ENCODE measurements at places on chromosomes 5 and 9.

GRCh38 chr5:176878906-176879662 lies 20.1 kb downstream of the HK3 start:
- no peak for DNase-seq
- H3K27ac ChIP-seq: no peak overlapping the region
- peaks cover 3% of the 10 kb centered on the region for H3K36me3 ChIP-seq
- no peak overlapping the region for H3K4me3 ChIP-seq

- H3K4me1 ChIP-seq: no peaks in the 10 kb centered on the region
- H3K27me3 ChIP-seq: no peaks in the 10 kb centered on the region
- DNase-seq: no peak
- H3K27ac ChIP-seq: no peak overlapping the region
These were observed 312.8 kb downstream of the SEMA5A start for GRCh38 chr5:9233035-9233434.

- DNase-seq: no peak
- no peak overlapping the region for H3K4me3 ChIP-seq
- no peak overlapping the region for H3K27ac ChIP-seq
These were observed 416.2 kb downstream of the SPOCK1 start for GRCh38 chr5:137082951-137083350.

GRCh38 chr9:133133681-133134387 lies 12.8 kb upstream of the RALGDS start:
- H3K27ac ChIP-seq: peak overlapping the region; percentile 99
- H3K27me3 ChIP-seq: no peaks in the 10 kb centered on the region
- H3K4me3 ChIP-seq: peak overlapping the region; percentile 31
- peak; percentile 90 for DNase-seq

DNA sequence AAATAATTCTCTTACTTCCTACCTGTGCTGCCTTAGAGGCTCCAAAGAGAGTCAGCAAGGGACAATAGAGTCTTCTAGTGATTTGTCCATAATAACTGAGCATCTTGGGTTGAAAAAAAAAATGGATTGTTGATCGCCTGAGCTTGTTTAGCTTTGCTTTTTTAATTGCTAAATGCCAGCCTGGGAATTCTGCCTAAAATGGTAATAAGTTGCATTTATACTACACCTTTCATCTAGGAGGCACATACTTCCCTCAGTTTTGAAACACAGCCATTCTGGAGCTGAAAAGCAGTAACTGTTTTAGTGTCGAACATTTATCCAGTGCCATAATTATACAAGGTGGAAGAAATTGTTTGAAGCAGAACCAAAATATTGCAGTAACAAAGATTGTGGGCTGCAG lies 421.3 kb downstream of the CAAP1 start:
- no peak overlapping the region for H3K4me3 ChIP-seq
- DNase-seq: no peak

DNA sequence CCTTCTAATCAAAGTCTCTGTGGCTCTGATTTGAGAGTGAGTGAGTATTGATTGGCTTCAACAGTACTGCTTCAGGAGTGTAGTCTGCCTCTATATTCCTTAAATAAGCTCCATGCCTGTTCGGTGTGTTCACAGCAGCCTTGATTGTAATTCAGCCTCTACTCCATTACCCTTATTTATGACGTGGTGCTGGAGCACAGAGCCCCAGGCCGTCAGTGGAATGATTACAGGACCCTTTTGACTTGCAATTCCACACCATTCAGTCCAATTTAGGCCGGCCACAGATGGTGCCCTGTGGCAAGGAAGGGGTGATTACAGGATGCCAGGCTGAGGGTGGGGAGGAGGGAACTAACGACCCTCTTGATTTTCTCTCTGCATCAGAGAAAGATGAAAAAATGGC lies 110.3 kb downstream of the ASTN2 start:
- H3K4me1 ChIP-seq: no peaks in the 10 kb centered on the region
- H3K27ac ChIP-seq: no peak overlapping the region
- H3K27me3 ChIP-seq: no peaks in the 10 kb centered on the region

- no peaks in the 10 kb centered on the region for H3K4me1 ChIP-seq
- H3K36me3 ChIP-seq: no peaks in the 10 kb centered on the region
- no peak overlapping the region for H3K4me3 ChIP-seq
- peaks cover 8% of the 10 kb centered on the region for H3K27me3 ChIP-seq
- no peak for DNase-seq
- no peak overlapping the region for H3K27ac ChIP-seq
These were observed 219.0 kb upstream of the PIK3R1 start for GRCh38 chr5:67996596-67996995.

- no peaks in the 10 kb centered on the region for H3K36me3 ChIP-seq
- peaks cover 6% of the 10 kb centered on the region for H3K4me1 ChIP-seq
- no peaks in the 10 kb centered on the region for H3K27me3 ChIP-seq
These were observed 146.2 kb downstream of the GOLPH3 start for GRCh38 chr5:32027717-32028458.

GRCh38 chr9:110892689-110893088 lies 145.6 kb downstream of the LPAR1 start:
- no peaks in the 10 kb centered on the region for H3K4me1 ChIP-seq
- H3K27ac ChIP-seq: no peak overlapping the region
- no peaks in the 10 kb centered on the region for H3K36me3 ChIP-seq
- H3K4me3 ChIP-seq: no peak overlapping the region

GRCh38 chr9:106980551-106981101 lies 117.7 kb downstream of the ZNF462 start:
- no peaks in the 10 kb centered on the region for H3K4me1 ChIP-seq

GRCh38 chr5:94618029-94618492 lies 343 bp downstream of the KIAA0825 start:
- peaks cover 4% of the 10 kb centered on the region for H3K36me3 ChIP-seq
- H3K4me3 ChIP-seq: peak overlapping the region; percentile 97
- H3K27me3 ChIP-seq: no peaks in the 10 kb centered on the region
- peaks cover 34% of the 10 kb centered on the region for H3K4me1 ChIP-seq
- peak overlapping the region; percentile 96 for H3K27ac ChIP-seq

DNA sequence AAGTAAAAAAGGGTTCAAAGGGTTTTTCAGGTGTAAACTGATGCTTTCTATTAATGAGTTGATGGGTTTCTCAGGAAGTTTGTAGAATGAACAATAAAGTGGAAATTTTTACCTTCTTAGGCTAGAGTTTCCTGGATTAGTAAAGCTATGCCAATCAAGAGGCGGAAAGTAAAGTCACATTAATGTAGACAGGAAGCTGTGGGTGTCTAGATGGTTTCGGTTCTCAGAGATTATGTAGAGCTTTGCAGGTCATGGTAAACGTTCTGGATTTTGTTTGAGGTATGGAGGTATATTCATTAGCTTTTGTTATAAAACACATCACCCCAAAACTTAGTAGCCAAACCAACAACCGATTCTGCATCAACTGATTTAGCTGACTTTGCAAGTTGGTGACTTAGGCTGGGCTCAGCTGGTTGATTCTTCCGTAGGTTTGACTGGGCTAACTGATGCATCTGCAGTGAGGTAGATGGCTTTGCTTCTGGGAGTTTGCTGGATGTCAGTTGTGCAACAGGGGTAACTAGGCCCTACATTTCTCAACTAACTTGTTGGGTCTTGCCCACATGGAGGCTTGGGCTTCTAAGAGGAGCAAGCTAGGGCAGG lies 273.8 kb downstream of the MSX2 start:
- DNase-seq: no peak
- no peaks in the 10 kb centered on the region for H3K36me3 ChIP-seq
- H3K4me1 ChIP-seq: peaks cover 8% of the 10 kb centered on the region
- H3K4me3 ChIP-seq: no peak overlapping the region
- no peak overlapping the region for H3K27ac ChIP-seq

DNA sequence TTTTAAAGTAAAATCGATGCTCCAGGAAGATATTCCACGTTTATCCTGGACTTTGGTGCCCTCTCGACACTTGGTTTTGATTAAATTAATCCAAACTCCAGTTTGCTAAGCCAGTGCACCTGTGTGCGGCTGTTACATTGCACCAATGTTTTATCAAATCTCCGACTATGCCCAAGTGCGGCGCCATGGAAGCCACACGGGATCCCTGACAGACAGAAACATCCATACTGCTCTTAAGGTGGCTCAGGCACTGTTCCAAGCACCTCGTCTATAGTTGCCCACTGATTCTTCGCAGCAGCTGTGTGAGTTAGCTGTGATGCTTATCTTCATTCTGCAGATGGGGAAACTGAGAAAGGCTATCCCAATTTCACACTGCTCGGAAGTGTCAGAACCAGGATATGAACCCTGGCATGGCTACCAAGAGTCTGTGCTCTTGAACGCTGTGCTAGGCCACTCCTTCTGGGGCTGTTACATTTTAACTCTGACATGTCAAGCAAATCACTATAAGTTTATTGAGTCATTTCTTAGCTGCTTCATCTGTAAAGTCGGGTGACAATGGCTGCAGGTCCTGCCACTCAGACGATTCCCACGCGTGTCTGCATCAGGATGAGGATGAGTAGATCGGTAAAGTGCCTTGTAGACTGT lies 113.0 kb downstream of the ADAMTS2 start:
- no peaks in the 10 kb centered on the region for H3K36me3 ChIP-seq
- no peak for DNase-seq
- no peak overlapping the region for H3K27ac ChIP-seq
- no peaks in the 10 kb centered on the region for H3K27me3 ChIP-seq
- H3K4me3 ChIP-seq: no peak overlapping the region
- H3K4me1 ChIP-seq: no peaks in the 10 kb centered on the region

DNA sequence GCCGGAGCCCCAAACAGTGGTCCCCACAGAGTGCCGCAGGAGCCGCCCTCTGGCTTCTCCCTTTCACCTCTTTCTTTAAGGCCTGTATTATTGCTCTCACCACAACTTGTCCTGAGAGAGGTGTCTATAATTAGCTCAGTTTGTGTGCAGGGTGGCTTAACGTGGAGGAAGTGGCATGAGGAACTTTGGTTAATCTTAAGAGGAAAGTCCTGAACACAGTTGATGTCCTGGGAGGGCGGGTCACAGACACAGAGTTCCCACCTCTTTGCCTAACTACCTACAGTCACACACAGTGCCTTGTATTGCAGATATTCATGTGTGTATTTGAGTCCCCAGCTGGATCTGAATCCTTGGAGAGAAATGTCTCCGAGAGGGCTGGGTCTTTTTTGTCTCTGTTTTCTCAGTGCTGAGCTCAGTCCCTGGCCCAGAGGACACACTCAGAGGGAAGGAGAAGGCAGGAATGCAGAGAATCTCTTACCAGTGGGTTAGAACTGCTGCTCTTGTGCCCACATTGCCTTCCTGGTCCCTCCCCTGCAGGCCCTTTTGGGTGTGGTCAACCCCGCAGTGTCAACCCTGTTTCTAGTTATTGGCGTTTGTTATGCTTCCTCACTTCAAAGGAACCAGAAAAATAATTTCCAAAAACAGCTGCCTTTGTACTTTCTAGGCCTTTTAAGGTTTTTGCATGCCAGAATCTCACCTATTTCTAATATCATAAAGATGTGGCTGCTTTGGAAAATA lies 392.5 kb downstream of the KDM4C start:
- peaks cover 18% of the 10 kb centered on the region for H3K4me1 ChIP-seq
- H3K36me3 ChIP-seq: peaks cover 15% of the 10 kb centered on the region
- H3K4me3 ChIP-seq: no peak overlapping the region
- peak; percentile 20 for DNase-seq

DNA sequence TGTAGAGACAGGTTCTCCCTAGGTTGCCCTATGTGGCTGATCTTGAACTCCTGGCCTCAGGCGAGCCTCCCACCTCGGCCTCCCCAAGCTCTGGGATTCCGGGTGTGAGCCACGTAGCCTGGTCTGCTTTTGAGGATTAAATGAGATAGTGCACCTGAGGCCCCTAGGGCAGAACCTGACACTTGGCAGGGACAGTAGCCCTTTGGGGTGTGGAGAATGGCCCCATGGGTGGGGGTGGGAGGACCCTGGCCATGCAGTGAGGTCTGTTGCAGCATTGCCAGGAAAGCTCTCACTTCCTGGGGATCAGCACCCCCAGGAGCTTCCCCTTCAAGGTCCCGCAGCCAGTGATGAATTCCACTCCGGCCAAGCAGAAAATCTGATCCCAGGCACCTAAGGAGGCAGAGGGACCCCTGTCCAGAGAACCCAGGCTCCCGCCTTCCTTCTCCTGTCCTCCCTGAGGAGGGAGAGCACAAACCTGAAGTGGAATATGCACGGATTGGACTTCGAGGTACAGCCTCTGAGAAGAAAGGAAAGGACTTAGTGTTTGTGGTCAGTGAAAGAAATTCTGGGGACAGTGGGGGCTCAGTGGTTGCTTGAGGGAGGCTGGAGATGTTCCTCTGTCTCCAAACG lies 73.9 kb upstream of the UNC5A start:
- H3K4me1 ChIP-seq: no peaks in the 10 kb centered on the region
- H3K27ac ChIP-seq: no peak overlapping the region
- no peaks in the 10 kb centered on the region for H3K36me3 ChIP-seq
- no peak overlapping the region for H3K4me3 ChIP-seq
- peaks cover 30% of the 10 kb centered on the region for H3K27me3 ChIP-seq

- no peak overlapping the region for H3K27ac ChIP-seq
- H3K36me3 ChIP-seq: no peaks in the 10 kb centered on the region
- peaks cover 58% of the 10 kb centered on the region for H3K27me3 ChIP-seq
These were observed 139.4 kb upstream of the LMX1B start for GRCh38 chr9:126474206-126474765.

DNA sequence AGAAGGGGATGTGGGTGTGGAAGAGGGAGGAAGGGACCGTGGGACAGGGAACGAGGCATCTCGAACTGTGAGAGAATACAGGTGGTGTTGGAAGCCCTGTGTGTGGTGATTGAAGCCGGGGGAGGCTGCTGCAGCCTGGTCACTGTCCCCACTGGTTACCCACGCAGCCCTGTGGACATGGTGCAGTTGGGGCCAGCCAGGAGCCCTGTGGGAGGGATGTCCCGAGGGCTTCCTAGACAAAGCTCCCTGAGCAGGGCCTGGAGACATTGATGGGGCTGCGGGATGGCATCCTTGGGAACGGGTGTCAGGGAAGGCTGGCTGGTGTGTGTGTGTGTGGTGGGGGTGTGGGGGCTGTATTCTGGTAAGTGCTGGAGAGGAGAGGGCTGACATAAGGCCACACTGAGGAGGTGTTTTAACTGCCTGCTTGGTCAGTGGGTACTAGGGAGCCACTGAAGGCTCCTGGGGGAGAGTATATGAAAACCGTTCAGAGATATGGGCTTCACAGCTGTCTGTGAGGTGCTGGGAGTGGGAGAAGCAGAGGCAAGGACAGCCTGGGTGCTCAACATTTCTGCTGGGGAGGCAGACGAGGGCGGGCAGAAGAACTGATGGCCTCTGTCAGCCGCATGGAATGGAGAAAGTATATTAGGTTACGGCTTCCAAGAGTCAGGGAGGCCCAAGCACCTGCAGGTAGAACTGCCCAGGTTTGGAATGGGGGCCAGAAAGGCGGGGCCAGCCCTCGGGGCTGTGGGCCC lies 20.0 kb downstream of the WNK2 start:
- H3K4me1 ChIP-seq: peaks cover 1% of the 10 kb centered on the region
- no peak overlapping the region for H3K27ac ChIP-seq
- DNase-seq: no peak
- no peaks in the 10 kb centered on the region for H3K36me3 ChIP-seq

- H3K27me3 ChIP-seq: peaks cover 4% of the 10 kb centered on the region
- H3K36me3 ChIP-seq: no peaks in the 10 kb centered on the region
- DNase-seq: no peak
These were observed 129.4 kb downstream of the OLFM1 start for GRCh38 chr9:135216791-135217441.

DNA sequence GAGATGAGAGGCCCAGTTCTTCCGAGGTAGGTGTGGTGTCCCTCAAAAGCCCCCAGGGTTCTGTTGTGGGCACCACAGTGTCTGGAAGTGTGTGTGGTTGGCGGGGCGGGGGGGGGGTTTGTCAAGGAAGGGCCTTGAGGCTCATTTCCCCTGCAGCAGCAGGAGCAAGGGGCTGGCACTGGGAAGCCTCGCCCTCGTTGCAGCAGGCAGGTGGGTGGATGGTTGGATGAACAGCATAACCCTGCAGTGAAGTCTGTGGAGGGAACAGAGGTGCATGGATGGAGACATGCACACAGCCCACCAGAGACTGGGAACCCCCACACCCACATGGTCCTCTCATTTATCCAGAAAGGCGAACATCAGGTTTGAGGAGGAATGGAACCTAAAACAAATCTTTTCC lies 2.0 kb upstream of the SPATA31E1 start:
- peaks cover 3% of the 10 kb centered on the region for H3K4me1 ChIP-seq
- no peak for DNase-seq
- H3K36me3 ChIP-seq: no peaks in the 10 kb centered on the region
- no peak overlapping the region for H3K27ac ChIP-seq

Data from activated T-helper 2 cell treated with anti-CD3 and anti-CD28 coated beads, Interferon-gamma antibody, Interleukin-2, Interleukin-4, amounts not matched to agents 10 μg/mL and 5 μg/mL and 100 μg/mL, durations not matched to agents 14 hours and 24 hours and 36 hours (primary cell).